AG20443 (cell line): ENCODE measurements at places on chromosomes 6 and 20.

- DNase-seq, result no peak
These were observed 52.4 kb downstream of the FNDC1 start for GRCh38 chr6:159221486-159222170.

GRCh38 chr6:907928-908327, 215.0 kb upstream of the EXOC2 start:
- no peak for DNase-seq

GRCh38 chr6:82259389-82259788, 11.8 kb upstream of the IBTK start:
- DNase-seq, result no peak

DNA sequence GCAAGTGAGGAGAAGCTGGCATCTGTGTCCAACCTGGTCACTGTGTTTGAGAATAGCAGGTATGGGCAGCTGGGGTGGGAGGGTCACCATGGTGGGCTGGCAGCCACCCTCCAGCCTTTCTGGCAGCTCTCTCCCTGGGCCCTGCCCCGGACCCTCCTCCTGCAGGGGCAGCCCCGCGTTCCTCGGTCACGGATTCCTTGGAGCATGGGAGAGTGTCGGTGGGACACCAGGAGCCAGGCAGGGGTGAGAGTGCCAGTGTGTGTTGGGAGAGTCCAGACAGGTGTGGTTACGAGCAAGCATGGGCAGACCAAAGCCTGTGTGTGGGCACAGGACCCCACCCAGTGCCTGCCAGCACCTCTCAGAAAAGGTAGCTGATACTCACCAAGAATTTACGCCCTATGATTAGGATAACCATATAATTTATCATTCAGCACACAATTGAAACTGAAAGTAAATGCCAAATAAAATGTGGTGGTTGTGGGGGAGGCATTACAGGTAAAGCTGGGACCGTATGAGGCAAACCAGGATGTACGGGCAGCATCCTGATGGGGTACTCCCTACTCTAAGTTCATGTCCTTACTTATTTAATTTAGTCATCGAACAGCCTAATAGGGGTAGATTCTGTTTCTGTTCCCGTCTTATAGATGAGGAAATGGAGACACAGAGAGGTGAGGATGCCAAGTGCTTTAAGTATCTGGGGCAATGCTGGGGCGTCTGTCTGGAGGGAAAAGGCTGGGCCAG, 542 bp downstream of the FGD2 start:
- no peak for DNase-seq

DNA sequence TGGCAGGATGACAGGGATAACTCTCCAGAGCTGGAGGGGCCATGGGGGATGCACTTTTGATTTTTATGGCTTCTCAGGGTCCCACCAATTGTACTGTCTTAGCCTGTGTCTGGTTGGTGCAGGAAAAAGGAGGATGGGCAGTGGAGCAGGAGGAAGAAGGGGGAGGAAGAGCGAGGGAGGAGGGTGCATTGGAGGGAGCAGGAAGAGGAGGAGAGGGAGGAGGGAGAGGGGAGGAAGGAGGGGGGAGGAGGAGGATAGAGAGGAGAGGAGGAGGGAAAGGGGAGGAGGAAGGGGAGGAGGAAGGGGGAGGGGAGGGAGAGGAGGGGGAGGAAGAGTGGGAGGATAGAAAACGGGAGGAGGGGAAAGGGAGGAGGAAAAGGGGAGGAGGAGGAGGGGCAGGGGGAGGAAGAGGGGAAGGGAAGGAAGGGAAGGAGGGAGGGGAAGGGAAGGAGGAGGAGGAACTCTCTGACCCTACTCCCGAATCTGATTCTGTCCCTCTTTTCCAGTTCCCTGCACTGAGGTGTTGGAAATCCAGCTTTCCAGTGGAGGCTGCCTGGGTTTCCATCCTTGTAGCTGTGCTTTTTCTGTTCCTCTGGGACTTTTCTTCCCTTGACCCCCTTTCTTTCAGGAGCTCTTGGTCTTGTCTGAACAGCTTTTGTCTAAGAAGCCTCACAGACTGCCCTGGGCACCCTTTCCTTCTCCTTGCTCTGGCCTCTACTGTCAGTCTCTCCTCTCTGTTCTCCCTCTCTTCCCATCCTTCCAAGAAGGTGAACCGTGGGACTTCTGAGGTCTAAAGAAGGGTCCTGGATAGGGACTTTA, 149.4 kb downstream of the DHX35 start:
- DNase-seq, result no peak

GRCh38 chr6:18823782-18824386, 436.7 kb downstream of the RNF144B start:
- DNase-seq, result no peak

DNA sequence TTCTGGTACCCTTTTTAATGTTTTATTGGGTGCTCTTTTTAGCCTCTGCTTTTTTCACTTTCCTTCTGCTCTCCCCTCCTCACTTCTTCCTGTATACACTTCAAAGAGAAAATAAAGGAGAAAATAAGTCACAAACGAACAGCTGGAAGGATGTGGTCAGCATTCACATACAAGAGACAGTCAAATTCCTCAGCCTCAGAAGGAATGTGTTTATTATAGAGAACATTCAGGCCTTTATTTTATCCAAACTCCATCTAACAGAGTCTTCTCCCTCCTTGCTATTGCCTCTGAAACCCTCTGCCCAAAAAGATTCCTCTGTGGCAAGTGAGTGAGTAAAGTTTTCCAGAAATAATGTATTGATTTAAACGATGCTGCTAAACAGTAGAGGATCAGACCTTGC, 490.4 kb downstream of the FRK start:
- peak; percentile 32 for DNase-seq

DNA sequence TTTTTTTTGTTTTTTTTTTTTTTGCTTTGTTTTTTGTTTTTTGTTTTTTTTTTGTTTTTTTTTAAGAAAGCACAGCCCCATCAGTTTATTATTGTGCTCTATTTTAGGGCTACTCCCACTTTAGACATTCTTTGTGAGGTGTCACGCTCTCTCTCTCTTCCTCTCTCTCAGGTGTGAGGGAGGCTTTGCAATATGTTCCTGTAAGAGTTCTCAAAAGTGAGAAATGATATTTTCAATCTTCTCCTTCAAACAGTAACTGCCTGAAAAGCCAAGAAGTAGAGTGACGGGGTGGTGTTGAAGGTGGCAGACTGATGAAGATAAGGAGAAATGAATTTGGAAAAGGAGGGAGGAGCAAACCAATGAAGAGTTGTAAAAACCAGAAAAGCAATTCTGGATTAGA, 28.3 kb upstream of the HDAC2 start:
- no peak for DNase-seq

DNA sequence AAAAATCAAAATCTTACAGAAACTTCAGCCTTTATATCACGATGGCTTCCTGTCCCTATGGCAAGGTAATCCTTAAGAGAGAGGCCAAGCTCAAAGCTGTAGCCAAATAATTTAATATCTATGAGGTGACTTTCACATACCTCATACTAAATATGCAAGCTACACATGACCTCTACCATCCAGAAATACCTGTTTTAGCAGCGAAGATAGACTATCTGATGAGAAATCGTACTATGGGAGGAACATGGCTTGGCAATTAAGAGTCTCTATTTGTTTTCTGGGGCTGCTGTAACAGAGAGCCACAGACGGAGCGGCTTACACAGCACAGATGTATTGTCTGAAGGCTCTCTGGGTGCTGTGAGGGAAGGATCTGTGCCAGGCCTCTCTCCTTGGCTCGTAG, 31.0 kb upstream of the SALL4 start:
- no peak for DNase-seq

DNA sequence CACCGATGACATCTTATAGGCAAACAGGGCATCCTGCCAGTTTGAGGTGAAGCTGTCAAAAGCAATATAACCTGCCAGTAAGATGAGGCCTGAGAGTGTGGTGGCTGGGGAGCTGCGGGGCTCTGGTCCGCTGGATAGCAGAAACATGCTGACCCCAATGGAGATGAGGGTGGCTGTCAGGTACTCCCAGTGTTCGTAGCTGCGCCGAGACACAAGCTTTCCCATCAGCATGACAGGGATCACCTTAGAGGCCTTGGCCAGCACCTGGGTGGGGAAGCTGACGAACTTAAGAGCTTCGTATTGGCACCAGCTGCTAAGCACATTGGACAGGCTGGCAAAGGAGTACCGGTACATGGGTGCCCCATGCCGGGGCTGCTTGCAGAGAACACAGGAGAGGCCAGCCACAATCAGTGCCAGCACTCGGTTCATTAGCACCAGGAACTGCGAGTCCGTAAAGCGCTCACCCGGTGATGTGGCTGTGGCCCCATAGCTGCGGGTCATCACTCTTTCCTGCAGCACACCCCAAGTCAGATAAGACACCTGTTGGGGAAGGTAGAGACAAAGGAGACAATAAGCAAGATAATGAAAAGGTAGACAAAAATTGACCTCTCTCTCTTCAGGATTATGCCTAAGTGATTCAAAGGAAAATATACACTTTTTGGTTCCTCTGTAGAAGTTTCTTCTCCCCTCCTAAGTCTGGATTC, 2.1 kb downstream of the SLC35B2 start:
- no peak for DNase-seq

- DNase-seq, result no peak
These were observed 63.1 kb upstream of the IFNGR1 start for GRCh38 chr6:137282254-137282653.

- no peak for DNase-seq
These were observed 182.9 kb downstream of the ANKRD60 start for GRCh38 chr20:58045579-58045978.

GRCh38 chr20:19463597-19463996, 251.2 kb downstream of the SLC24A3 start:
- DNase-seq, result no peak

DNA sequence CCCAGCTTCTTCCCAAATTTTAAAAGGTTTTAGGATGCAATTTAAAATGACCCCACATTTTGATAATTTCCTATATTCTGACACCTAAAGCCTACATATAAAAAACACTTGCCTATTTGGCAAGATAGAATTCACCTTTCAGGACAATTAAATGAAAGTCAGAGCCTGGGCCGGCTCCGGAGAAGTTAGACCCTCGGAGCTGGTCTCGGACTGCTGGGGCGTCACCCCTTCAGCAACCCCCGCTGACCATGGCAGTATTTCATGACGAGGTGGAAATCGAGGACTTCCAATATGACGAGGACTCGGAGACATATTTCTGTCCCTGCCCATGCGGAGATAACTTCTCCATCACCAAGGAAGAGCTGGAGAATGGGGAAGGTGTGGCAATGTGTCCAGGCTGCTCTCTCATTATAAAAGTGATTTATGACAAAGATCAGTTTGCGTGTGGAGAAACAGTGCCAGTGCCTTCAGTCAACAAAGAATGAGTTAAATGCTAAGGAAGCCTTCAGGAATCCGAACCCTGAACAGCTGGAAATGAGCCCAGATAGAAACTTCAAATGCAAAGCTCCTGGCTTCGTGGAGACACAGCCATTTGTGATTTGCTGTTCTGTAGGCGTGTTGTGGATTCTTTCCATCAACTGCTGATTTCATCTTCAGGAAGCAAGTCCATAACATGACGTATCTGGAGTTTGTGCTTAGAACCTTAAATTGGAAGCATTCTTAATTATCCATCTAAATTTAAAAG, 16.0 kb downstream of the TCFL5 start:
- DNase-seq, result no peak

DNA sequence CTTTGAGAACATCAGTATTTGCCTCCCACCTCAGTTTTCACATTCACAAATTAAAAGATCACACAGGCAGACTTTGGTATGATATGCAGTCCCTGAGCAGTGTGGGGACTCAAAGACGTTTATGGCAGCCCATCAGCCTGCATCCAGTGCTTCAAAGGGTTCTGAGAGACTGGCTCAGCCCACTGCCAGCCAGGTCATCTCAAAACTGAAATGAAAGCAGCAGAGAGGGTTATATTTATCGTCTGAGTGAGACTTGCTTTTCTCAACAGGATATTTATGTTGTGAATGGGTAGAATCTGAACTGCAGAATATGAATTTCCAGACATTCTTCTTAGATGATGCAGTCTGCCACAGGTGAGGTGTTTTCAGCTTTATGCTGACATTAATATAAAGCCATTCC, 159.8 kb downstream of the NRN1 start:
- no peak for DNase-seq

GRCh38 chr6:134928151-134928900, 21.6 kb downstream of the ALDH8A1 start:
- DNase-seq, result no peak

- peak; percentile 28 for DNase-seq
These were observed 46.7 kb downstream of the CD2AP start for GRCh38 chr6:47524136-47524845.

GRCh38 chr20:18058661-18059467, 1.1 kb upstream of the OVOL2 start:
- DNase-seq, result peak; percentile 44

GRCh38 chr6:88458662-88459061, 292.5 kb upstream of the CNR1 start:
- DNase-seq, result no peak
